Left kidney (tissue), 8 donors: ENCODE measurements at places on chromosomes 12 and 14. TPM values are rescaled to one million over a fixed set of nuclear protein-coding genes. Genes with fewer than 3 reads are reported as not detected.

The GPD1 gene
- polyA plus RNA-seq, result 68.6 TPM

The CRACR2A gene
- polyA plus RNA-seq, result 2.0 TPM

The SHMT2 gene
- 71.6 TPM for polyA plus RNA-seq

The LBHD2 gene
- not detected for polyA plus RNA-seq

The RD3L gene
- polyA plus RNA-seq, result not detected

The HOXC4 gene
- polyA plus RNA-seq, result 55.5 TPM

The PDE3A gene
- 26.8 TPM for polyA plus RNA-seq

The CNTN1 gene
- polyA plus RNA-seq, result 35.7 TPM

The LTB4R gene
- polyA plus RNA-seq, result 6.7 TPM

The PTPN21 gene
- polyA plus RNA-seq, result 40.8 TPM

The CD163 gene
- polyA plus RNA-seq, result 9.5 TPM

The REM2 gene
- polyA plus RNA-seq, result 1.9 TPM

The ARHGDIB gene
- 42.8 TPM for polyA plus RNA-seq

The DNAI7 gene
- 7.9 TPM for polyA plus RNA-seq

The FOXJ2 gene
- polyA plus RNA-seq, result 25.9 TPM

The COX8C gene
- polyA plus RNA-seq, result 0.71 TPM

The INHBC gene
- polyA plus RNA-seq, result 0.27 TPM

The HOXC5 gene
- 2.7 TPM for polyA plus RNA-seq

The AQP6 gene
- polyA plus RNA-seq, result 21.1 TPM

The DENR gene
- polyA plus RNA-seq, result 110 TPM

The WIF1 gene
- 1.8 TPM for polyA plus RNA-seq

The FBLN5 gene
- 138 TPM for polyA plus RNA-seq

The STXBP6 gene
- 9.8 TPM for polyA plus RNA-seq

The CMA1 gene
- polyA plus RNA-seq, result 0.42 TPM

The CD69 gene
- polyA plus RNA-seq, result 1.3 TPM

The FIGNL2 gene
- polyA plus RNA-seq, result 3.4 TPM

The SLC39A5 gene
- polyA plus RNA-seq, result 51.0 TPM

The TEX52 gene
- polyA plus RNA-seq, result 3.1 TPM
